ENCODE measurements at places on chromosomes 1 and 21.
A peak's percentile ranks its signal among the peaks of the same experiment; 100 is the strongest.

DNA sequence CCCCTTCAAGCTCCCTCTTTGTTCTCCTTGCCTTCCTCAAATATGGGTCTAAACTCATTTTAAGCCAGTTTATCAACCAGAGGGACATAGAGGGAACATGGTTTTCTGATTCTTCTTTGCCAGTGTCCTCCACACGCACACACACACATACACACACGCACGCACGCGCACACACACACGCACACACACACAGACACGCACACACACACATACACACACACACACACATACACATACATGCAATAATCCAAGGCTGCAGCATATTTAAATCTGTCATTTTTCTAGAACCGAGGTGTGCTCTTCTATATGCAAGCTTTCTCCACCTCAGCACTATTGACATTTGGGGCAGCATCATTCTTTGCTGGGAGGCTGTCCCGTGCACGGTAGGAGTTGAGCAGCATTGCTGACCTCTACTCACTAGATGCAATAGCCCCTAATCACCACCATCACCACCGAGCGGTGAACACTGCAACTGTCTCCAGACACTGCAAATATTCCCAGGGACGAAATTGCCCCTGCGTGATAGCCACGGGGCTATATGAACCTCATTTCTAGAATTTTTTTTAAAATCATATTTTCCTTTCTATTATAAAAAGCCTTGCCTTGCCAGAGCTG, 8.0 kb downstream of the TNFRSF9 start:
- DNase-seq: no peak

GRCh38 chr1:114216431-114217173, 62.9 kb upstream of the SYT6 start:
- no peak for DNase-seq

GRCh38 chr1:174159252-174160108, at the start of gene RABGAP1L:
RABGAP1L (plus strand) TSS chr1:174159520.
- peak; percentile 93 for DNase-seq

DNA sequence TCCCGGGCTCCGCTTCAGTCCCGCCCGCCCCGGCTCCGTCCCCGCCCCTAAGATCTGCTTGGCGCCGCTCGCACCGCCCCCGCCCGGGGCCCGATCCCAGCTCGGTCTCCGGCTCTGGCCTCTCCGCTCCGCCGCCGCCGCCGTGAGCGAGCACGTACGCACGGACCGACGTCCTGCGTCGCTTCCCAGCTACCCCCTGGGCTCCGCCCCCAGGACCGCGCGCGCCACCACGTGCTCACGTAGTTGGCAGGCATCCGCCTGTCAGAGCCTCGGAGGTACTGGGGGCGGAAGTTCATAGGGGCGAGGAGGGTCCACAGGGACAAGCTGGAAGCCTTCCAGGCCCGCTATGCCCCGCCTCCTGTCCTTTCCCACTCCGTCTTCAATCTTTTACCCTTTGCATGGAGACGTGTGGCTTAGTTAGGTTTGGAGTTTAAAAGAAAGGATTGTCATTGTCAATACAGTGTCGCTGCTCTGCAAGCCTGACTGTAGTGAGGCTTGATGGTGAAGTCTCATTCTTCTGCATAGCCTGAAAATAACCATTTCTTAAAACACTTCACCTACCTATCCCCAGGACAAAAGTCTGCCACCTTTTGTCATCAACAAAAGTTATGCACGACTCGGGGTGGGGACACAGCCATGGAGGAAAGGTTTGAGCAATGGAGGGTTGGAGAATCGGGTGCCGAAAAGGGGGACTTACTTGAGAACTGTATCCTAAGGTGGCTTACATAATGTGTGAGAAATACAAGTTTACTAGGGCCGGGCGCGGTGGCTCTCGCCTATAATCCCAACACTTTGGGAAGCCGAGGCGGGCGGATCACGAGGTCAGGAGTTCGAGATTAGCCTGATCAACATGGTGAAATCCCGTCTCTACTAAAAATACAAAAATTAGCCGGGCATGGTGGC, at the start of gene CLK2:
Gene CLK2, minus strand, starts transcription at position 162 of the 903 bp plus-strand sequence. CDS start 2,527 bp downstream, outside the sequence.
- peak; percentile 86 for DNase-seq

DNA sequence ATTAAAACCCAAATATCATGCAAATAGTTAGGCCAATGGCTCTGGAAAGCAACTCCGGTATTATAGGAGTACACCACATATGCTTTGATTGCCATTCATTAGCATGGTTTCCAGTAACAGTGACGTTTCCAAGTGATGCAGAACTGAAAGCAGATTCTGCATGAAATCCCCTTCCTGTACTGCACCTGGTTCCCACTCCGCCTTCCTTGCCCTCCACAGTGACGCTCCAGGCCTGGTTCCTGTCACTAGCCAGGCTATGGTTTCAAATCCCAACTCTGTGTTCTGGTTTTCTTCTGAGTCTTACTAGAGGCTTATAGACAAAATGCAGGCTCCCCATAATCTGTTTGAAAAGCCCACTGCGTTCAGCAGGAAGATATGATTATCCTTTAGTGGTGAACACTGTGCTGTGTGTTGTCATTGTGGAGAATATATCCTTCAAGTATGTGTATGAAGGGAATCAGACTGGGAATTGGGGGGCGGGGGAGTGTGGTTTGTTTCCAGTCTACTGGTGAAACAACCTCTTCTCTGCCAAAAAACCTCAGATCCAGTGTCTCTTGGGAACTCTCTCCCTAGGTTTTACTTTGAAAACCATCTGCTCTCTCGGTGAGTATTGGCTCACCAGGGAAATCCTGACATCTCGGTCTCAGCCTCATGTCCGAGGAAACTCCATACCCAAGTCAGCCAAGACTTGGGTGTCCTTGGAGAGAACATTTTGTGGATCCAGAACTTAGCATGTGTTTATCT, 78.7 kb downstream of the TYW3 start:
- no peak for DNase-seq

DNA sequence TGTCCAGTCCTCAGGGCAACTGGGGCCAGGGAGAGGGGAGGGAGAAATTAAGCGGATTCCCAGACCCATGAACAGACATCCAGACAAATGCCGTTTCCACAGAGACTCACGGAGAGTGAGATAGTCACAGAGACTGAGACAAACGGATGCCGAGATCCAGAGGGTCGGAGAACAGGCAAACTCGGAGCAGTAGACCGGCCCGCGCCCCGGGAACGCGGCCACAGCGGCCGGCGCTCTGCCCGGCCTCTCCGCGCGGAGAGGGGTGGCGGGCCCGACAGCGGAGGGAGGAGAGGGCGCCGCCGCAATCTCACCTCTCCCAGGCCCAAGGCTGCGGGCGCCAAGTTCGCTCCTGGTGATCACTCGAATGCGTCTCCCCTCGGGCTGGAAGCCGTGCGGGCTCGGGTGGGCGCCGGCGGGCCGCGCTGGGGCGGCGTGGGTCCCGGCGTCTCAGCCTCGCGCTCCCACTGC, 831 bp upstream of the FOXD2 start:
- no peak for DNase-seq

GRCh38 chr1:192002063-192002462, 156.2 kb upstream of the RGS18 start:
- no peak for DNase-seq

- DNase-seq: no peak
Measured at GRCh38 chr1:201318504-201319340, 35.4 kb downstream of the PKP1 start.

GRCh38 chr1:113999799-114000198, 20.5 kb downstream of the OLFML3 start:
- DNase-seq: no peak

- DNase-seq: no peak
Measured at GRCh38 chr1:48227165-48228013, 4.9 kb downstream of the SLC5A9 start.

DNA sequence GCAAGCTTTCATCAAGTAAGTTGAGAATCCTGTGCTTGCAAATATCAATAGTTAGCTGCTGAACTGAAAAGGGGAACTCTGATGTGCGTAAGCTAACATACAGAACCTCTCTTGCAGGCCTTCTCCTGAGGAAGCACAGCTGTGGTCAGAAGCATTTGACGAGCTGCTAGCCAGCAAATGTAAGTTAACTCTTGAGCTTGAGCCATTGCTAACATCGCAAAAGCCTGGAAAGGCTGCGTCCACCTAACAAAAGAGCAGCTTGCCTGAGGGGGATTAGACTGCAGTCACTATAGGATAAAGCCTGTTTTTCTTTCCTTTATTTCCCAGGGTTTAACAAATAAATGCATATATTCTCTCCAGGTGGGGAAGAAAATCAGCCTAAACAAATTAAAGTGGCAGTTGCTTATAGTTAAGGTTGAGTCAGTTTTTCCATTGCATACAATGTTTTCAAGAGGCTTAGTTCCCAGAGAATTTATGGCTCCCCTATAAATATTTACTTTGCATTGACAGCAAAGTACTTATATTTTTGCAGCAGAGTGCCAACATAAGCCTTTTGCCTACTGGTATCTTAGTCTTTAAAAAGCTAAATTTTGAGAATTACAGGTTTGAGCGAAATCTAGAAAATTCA, 1.5 kb downstream of the RGS2 start:
- DNase-seq: no peak

DNA sequence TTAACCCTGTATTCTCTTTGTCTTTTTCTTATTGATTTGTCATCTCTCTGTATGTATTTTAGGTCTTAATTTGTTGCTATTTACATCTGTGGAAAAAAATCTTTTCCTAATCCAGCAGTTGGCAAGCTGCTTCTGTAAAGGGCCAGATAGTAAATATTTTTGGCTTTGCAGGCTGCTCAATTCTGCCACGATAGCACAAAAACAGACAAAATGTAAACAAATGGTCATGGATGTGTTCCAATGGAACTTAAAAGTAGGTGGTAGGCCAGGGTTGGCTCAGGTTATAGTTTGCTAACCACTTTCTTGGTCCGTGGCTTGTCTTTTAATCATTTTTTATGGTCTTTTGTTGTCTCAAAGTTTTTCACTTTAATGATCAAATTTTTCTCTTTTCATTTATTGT, 371.8 kb downstream of the HHAT start:
- no peak for DNase-seq

GRCh38 chr1:45552331-45552730, 1.7 kb downstream of the AKR1A1 start:
- no peak for DNase-seq

GRCh38 chr1:153100245-153100644, 5.9 kb upstream of the SPRR2E start:
- DNase-seq: no peak

DNA sequence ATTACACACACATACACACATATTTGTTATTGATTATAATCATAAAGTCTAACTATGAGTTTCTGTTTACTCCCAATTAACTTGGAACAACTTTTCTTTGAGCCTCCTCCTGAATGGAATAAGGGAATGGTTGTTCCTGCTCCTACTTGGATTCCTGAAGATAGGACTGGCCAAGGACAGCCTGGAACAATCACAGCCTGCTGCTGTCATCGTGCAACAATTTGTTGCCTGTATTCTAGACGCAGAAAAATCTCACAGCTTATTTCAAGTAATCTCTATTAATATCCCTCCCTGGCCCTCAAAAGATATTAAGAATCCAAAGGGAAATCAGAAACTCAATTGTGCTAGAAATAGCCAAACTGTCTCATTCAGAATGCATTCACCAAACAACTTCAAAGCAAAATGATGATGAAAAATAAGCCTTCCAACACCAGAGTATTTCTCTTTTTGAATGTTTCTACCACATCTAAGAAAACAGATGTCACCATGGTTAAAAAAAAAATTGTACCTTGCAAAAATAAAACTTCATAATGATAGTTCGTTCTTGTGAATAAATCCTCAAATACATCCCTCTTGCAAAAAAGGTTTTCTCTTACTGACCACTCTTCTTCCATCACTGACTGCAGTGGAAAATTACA, 30.9 kb downstream of the RCAN1 start:
- no peak for DNase-seq

GRCh38 chr1:43073490-43074230, 98.4 kb downstream of the EBNA1BP2 start:
- DNase-seq: peak; percentile 26

DNA sequence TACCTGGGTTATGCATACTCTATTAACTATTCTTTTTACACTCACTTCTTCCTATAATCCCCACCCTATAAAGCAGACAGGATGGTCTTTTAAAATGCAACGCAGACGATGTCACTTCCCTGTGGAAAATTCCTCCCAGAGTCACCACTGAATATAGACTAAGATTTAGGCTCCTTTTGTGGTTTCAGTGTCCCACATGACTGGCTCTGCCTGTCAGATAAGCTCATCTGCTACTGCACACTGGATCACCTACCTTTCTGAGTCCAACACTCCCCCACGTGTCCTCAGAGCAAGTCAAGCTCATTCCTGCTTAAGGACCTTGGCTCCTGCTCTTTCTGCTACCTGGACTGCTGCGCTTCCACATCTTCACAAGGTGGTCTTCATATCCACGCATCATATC, 73.0 kb upstream of the SIPA1L2 start:
- no peak for DNase-seq

DNA sequence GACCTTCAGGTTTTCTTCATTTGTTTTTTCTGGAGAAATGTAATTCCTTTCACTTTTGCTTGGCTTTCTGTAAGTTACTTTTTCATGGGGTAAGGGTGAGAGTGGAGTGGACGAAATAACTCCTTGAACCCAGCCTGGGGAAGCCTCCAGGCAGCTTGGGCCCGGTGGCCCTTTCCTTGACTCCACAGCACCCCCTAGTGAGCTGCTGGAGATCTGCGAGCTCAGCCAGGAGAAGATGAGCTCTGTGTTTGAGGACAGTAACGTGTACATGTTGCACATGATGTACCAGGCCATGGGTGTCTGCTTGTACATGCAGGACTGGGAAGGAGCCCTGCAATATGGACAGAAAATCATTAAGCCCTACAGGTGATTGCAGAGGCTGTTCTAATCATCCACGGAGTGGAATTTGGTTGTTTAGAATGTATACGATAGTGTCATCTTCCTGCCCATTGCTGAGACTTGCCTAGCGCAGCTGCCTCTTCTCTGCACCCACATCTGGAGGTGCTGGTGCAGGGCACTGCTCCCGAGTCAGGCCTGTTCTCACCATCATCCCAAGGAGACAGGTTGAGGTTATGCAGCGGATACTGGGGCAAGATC, 51.0 kb downstream of the SMYD2 start:
- peak; percentile 3 for DNase-seq

DNA sequence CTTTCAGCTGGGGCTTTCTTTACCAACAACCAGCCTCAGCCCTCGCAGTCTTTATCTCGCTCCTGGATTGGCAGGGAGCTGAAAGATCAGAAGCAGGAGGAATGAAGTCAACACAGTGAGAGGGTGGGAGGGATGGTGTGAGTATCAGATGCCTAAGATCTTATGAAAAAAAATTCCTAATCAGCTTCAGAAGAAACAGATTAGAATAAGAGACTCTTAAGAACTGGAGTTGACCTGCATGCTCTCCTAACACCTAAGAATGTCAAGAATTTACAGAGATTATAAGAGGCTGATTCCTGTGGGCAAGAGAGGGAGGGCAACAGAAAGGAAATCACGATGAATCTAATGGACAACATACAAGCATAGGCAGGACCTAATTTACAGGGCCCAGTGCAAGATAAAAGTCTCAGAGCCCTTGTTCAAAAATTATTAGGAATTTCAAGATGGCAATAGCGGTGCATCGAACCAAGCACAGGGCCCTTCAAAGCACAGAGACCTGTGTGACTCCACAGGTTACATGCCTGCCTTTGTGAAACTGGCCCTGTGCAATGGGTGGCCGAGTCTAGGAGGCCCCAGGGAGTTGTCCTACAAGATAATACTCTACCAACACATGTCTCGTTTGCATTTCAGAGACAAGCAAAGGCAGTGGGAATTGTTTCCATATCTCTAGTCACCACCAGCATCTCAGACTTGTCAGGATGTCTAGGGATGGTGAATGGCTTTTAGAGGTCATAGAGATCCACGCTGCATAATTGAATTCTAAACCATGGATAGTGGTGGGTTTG, 65.3 kb upstream of the PPP2R5A start:
- no peak for DNase-seq

- no peak for DNase-seq
Measured at GRCh38 chr1:201778279-201779065, 50.5 kb upstream of the IPO9 start.

GRCh38 chr1:100875228-100875627, 19.4 kb downstream of the EXTL2 start:
- no peak for DNase-seq

All from anterior cingulate cortex (tissue), 58 donors.